Aorta (tissue), 5 donors: ENCODE measurements at places on chromosomes 13 and 19.

DNA sequence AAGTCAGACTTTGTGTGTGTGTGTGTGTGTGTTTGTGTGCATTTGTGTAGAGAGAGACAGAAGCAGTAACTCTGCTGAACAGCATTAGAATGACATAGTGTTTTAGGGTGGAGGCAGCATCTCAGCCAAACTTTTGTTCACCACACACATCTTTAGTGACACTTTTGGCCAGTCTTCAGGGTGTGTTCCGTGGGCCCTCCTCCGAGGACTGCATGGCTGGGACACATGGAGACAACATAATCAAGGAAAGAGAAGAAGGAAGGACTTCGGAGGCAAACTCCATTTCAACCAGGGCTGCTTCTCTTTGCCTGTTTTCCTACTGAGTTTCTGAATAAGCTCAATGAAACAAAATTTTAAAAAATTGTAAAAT is 205.1 kb downstream of the LHFPL6 start:
- no peak for DNase-seq
- no peaks in the 10 kb centered on the region for H3K36me3 ChIP-seq
- peak overlapping the region; percentile 81 for H3K27ac ChIP-seq

GRCh38 chr19:43433689-43434088 is 19.0 kb downstream of the TEX101 start:
- H3K27me3 ChIP-seq = no peaks in the 10 kb centered on the region
- H3K4me1 ChIP-seq = no peaks in the 10 kb centered on the region
- no peaks in the 10 kb centered on the region for H3K36me3 ChIP-seq
- H3K27ac ChIP-seq = no peak overlapping the region
- no peak for DNase-seq
- H3K4me3 ChIP-seq = no peak overlapping the region

GRCh38 chr13:93017493-93018112 is 209.0 kb upstream of the GPC6 start:
- H3K4me1 ChIP-seq = no peaks in the 10 kb centered on the region
- no peak overlapping the region for H3K27ac ChIP-seq
- DNase-seq = no peak
- H3K36me3 ChIP-seq = no peaks in the 10 kb centered on the region
- H3K27me3 ChIP-seq = no peaks in the 10 kb centered on the region

GRCh38 chr13:98415326-98416070 is 161.4 kb downstream of the STK24 start:
- no peak overlapping the region for H3K27ac ChIP-seq
- no peaks in the 10 kb centered on the region for H3K4me1 ChIP-seq
- no peak overlapping the region for H3K4me3 ChIP-seq
- H3K27me3 ChIP-seq = no peaks in the 10 kb centered on the region
- H3K36me3 ChIP-seq = peaks cover 2% of the 10 kb centered on the region
